ENCODE measurements at places on chromosomes 3 and 15.

- no peak for DNase-seq
Observed at GRCh38 chr15:29740692-29741311, 81.5 kb downstream of the TJP1 start.

- DNase-seq, result no peak
Observed at GRCh38 chr3:142366434-142366833, 81.4 kb downstream of the XRN1 start.

DNA sequence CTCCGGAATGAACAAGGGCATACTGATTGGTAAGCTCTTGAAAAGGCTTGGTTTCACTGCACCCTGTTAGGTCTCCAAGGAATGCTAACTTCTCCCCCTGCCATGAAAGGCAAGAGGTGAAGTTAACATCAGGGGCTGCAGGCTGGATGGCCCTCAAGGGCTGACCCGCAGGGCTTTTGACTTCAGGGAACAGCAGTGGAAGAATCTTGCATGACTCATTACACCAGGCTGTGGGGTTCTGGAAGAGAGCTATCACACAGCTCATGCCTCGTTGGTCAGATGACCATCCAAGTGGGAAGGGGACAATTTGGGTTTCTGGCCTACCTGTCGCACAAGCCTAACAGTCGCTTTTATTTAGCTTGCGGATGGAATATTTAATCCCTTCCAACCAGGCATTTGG is 23.6 kb upstream of the ATG7 start:
- no peak for DNase-seq

DNA sequence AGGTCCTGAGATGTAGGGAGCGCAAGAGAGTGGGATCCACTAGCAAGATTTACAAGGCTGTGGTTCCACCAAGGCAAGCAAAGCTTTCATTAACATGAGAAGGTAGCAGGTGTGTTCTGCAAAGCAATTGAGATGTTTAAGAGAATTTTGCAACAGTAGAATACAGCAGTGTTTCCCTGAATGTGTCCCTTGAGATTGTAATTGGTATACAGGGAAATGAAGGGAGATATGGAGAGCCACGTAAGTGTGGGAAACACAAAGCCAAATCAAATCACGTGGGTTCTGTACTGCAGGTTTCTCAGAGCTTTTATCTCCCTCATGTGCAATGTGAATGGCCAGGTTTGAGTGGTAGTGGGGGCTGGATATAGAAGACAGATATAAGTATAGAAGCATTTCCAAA is 67.3 kb downstream of the ATG7 start:
- DNase-seq, result no peak

GRCh38 chr3:107325446-107325845 is 51.8 kb upstream of the CCDC54 start:
- DNase-seq, result no peak

DNA sequence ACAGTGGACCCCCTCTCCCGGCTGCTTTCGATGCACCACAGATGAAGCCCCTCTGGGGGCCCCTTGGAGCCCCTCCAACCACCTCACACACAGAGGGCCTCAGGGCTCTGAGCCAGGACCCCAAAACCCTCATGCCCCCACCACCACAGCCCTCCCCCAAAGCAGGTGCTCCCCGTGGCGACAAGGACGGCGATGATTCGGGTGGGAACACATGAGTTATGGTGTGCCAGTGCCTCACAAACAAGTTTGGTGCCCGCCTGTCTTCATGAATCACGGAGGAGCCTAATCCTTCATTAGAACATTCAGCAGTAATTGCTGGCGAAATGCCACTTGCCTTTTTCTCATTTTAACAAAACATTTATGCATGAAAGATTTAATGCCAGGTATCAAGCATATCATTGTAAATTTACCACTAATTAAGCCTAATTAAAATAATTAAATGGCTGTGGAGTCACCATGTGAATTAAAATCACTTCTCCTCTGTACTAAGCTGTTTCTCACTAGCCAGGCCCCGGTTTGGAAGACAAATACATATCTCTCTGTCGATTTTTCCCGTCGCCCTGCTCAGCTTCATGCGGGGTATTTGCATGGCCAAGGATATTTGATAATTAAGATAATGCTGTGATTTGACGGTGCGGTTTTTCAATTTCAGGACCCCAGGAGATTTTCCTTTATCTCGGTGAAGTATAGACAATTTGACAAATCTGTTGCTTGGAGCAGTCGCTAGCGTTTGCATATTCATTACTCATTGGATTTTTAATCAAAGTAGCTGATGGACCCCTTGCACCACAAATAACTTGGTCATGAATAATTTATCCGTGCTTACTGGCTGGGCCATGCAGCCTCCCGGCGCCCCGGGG is 157.0 kb downstream of the TLE3 start:
- no peak for DNase-seq

DNA sequence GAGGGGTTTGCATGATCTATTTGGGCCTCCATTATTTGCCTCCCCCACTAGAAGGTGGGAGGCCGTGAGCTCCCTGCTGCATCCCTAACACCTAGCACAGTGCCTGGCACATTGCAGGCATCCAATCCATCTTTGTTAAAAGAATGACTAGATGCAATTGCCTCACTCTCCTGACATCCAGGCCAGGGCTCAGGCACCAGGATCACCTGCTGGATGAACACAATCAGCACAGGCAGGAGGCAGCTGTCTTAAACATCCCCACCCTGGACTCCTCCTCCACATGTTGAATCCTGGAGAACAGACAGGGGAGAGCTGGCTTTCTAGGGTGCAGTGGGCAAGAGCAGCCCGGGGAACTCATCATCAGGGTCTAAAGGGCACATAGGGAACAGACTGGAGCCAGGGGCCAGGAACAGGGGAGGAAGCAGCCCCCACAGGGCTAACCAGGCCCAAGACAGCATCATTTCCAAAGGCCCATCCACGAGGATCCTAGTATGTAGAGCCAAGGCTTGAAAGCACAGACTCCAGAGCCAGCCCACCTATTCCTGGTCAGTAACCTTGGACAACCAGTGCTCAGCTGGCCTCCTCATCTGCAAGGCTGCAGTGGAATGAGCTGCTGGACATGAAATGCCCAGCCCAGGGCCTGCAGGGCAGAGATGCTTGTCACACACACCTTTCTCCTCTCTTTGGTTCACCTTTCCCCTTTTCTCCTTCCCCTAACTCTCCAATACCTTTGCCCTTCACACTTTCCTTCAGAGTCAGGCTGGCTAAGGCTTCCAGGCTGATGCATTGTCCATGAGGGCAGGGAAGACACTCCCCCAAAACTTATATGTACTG is 254.4 kb upstream of the TLE3 start:
- no peak for DNase-seq

- no peak for DNase-seq
Observed at GRCh38 chr3:19901337-19901736, 32.7 kb downstream of the EFHB start.

- DNase-seq, result no peak
Observed at GRCh38 chr3:149016669-149017541, 25.6 kb downstream of the GYG1 start.

GRCh38 chr15:44450172-44450571 is 22.7 kb downstream of the CTDSPL2 start:
- no peak for DNase-seq

DNA sequence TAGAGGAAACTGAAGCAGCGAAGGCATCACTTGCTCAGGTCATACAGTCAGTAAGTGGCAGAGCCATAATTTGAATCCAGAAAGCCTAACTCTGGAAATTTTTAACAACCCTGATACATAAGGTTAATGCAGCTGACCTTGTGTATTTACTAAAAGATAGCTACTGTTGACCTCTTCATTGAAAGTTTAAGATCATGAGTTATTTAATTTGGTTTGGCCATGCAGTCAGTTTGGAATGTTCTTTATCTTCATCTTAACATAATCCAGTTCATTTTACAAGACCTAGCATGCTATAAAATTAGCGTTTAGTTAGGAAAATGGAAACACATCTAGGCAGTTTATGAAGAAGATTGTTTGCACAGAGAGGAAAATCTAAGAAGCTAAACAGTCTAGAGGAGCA is 240.9 kb downstream of the RBMS3 start:
- no peak for DNase-seq

GRCh38 chr15:99963096-99963825 is 230.0 kb upstream of the LYSMD4 start:
- DNase-seq, result no peak

DNA sequence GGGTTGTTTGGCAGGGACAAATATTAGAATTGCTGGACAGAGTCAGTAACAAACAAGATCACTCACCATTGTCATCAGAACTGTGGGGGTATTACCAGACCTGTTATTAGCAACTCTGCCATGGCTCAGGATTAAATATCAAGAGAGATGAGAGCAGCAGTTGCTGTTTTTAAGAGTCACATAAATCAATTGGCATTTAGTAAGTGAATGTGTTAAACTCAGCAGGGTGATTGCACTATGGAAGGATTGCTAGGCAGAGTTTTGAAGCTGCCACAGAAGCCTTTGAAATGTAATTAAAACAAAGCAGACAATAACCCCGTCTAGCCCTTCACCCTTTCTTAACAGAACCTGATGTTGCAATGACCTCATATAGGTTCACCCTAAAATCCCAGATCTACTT is 238.8 kb downstream of the GAP43 start:
- no peak for DNase-seq

- DNase-seq, result no peak
Observed at GRCh38 chr3:99108508-99108907, 207.0 kb upstream of the DCBLD2 start.
